ENCODE measurements at places on chromosomes 12 and 14.

DNA sequence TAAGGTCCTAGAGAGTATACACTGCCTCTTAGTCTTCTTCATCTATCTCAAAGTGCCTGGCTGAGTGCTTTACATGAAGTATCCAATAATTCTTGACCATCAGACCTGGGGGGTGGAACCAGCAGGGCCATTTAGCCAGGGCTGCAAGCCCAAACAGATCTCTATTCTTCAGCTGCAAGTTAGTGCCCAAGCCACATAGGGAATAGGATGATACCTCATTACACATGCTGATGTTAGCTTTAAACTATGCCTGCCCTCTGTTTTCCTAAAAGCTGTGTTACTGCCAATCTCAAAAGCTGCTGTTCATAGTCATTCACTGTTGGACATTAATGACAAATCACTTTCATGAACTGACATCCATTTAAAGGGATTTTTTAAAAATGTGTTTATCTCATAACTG is 16.7 kb upstream of the IFNG start:
- DNase-seq = no peak

- no peak for DNase-seq
Observed at GRCh38 chr14:100124551-100125088, 34.8 kb downstream of the DEGS2 start.

DNA sequence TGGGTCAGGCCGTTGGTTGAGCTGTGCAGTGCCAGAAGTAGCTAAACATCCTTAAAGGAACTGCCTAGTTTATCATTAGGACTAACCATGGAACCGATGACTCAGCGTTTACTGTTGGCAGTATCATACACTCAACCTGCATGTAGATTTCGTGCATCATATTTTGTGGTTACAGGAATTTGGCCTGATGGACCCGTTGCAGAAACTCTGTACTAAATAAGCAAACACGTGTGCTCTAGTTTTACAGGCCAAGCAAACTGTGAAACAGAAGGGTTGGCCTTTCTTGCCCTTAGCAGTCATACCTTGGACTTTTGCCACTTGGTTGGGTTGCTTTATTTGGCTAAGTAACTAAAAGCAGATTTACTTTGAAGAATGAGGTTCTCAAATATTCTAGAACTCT is 35.6 kb downstream of the DGLUCY start:
- no peak for DNase-seq

GRCh38 chr14:58130116-58130782 is 21.8 kb downstream of the ARMH4 start:
- no peak for DNase-seq

GRCh38 chr14:84533791-84534190 is 996.2 kb upstream of the FLRT2 start:
- DNase-seq = no peak

GRCh38 chr14:53509276-53510244 is 356.4 kb upstream of the DDHD1 start:
- no peak for DNase-seq

GRCh38 chr12:117350140-117350539 is 11.3 kb downstream of the NOS1 start:
- no peak for DNase-seq

DNA sequence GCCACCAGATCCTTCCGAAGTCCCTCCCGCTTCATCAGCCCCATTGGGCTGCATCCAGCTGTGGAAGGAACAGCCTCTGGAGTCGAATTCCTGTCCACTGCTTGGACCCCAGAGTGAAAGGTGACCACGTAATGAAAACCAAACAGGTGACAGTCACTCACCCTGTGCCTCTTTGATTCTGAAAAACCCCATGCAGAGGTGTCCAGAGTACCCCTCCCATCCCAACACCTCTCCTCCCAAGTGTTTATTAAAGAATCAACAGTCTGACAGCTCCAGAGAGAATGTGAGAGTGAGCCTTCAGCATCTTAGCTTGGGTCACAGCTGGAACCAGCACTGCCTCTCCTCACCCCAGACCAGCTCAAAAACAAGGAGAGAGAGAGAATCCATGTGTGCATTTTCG is 178.6 kb upstream of the NOS1 start:
- DNase-seq = no peak

DNA sequence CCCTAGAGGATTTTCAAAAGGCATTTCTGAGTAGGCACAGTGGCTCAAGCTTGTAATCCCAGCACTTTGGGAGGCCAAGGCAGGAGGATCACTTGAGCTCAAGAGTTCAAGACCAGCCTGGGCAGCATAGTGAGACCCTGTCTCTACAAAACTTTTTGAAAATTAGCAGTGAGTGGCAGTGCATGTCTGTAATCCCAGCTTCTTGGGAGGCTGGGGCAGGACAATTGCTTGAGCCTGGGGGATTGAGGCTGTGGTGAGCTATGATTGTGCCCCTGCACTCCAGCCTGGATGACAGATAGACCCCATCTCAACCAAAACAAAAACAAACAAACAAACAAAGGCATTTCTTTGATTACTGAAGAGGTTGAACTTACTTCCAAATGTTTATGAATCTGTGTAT is 201.4 kb downstream of the KIF26A start:
- DNase-seq = no peak

DNA sequence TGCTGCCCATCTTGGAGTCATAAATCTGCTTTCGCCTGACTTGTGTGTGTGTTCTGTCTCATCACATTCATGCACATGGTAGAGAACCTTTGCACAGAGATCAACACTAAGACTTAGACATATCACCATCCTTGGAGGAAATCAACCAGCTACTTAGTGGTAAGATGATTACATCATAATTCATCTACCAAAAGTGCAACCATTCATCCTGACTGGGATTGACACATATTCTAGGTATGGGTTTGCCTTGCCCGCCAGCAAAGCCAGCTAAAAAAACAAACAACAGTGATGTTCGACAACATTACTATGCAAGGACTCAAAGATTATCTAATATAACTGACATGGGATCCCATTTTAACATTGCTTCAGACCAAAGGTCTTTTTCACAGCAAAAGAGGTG is 228.7 kb downstream of the NUAK1 start:
- DNase-seq = no peak

GRCh38 chr12:51351913-51352532 is 5.5 kb upstream of the CELA1 start:
- no peak for DNase-seq

GRCh38 chr12:89267404-89267803 is 84.9 kb downstream of the DUSP6 start:
- DNase-seq = no peak

DNA sequence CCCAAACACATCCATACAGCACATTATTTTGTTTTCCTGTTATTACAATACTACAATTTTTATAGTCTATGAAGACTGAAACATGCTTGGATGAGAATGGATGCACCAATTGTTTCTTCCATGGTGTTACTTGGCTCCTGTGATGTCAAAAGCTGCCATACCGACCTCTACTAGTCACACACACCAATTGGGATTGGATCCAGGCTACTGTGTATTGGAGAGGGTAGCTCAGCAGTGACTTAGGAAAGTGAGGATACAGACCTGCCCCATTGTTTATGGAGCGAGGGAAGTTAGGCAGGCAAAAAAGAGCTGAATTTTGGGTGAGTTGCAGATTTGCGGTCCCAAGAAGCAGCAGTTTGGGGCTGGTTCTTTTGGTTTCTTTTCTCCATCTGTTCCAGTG is 30.8 kb upstream of the AKAP6 start:
- no peak for DNase-seq
